ENCODE measurements at places on chromosomes 7 and 10.

- DNase-seq, result no peak
These were observed 771 bp downstream of the DNAJC9 start for GRCh38 chr10:73246322-73246645.

DNA sequence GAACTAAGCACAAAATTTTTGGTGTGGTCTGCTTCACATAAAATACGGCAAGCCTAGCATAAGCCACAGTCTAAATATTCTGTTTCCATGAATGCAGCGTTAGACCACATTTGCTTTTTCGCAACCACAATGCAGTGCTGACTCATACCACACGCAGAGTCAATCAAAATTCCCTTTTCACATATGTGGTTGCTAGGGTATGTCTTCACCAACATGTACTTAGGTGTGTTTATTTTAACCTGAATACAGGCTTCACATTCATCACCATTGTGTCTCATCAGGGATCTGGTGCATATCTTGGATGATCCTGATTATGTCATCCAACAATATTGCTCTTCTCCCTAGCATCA, 90.8 kb downstream of the CHN2 start:
- DNase-seq, result no peak

DNA sequence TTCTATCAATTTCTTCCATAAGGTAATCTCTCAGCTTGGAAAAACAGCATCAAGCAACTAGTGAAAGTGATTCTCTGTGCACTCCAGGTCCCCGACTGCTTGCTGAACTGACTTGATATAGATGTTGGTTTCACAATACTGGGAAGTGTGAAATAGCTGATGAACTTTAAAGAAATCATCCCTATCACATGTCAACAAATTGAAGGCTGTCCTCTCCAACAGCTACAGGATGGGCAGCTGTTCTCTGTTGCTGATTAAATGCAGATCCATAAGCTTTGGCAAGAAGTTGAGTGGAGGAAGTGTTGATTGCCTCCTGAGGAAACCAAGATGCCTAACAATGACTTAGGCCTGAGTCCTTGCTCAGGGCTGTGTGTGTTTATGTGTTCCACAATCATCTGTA, 130.4 kb upstream of the GDF10 start:
- no peak for DNase-seq

DNA sequence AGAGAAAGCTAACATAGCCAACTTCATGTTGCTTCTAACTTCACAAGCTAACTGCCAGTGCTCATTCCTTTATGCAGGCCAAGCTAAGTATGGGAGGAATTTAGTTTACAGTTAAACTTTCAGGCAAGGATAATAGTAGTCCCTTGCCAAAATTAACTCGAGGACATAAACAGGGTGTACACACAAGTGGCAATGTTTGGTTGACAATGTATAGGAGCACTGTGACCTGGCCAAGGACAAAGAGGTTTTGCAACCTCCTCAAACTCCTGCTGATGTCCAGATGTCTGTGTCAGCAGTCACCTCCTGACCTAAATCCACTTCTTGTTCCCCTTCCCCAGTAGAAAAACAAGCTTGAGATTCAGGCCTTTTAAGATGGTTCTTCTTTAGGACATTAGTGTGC, 494.6 kb upstream of the KLF6 start:
- no peak for DNase-seq

- DNase-seq, result no peak
These were observed 94.8 kb downstream of the CPED1 start for GRCh38 chr7:121083138-121083789.

GRCh38 chr7:10724449-10724848, 249.2 kb upstream of the PHF14 start:
- no peak for DNase-seq

DNA sequence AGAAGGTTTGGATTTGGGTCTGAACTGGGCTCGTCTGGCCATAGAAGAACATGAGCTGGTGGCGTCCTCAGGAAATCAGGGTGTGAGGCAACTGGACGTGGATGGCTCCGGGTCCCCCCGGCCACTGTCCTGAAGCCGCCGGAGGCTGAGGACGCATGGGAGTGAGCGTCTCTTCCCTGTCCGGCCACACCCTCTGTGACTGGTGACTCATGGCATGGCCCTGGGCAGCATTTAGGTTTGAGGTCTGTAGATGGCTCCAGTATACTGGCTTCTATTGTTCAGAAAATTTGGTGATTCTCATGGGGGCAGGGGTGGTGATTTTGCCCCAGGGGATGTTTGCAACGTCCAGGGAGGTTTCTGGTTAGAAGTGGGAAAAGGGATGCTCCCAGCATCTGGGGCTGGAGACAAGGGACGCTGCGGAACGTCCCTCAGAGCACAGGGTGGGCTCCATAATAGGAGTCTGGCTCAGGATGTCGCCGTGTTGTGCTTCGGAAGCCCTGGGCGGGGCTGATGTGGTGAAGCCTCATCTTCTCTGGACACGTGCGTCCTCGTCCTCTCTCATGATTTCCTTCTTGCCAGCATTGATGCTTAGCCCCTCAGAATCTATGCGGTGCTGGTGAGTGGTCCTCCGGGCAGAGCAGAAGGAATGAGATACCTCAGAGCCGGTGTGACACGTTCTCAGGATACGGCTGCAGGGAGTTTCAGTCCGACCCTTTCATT, 49.9 kb downstream of the PITRM1 start:
- DNase-seq, result no peak

DNA sequence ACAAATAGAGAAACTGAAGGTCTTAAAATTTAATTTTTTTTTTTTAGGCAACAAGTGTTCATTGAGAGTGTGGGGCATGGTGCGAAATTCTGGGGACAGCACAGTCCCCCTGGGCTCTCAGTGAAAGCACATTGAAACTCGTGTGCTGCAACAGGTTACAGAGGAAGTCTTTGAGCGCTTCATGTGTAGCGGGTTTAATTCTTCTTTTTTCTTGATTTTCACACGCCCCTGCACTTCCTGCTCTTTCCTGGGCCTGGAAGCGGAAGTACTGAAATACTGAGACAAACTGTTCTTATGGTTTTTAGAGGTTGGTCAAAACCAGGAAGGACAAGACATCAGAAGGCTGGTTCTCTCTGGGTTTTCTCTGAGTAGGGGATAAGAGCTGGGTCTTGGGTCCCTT, 203.5 kb downstream of the PTEN start:
- no peak for DNase-seq

GRCh38 chr7:139125657-139126056, 16.1 kb upstream of the ZC3HAV1 start:
- DNase-seq, result no peak

GRCh38 chr7:127667759-127668530, 16.0 kb downstream of the SND1 start:
- DNase-seq, result no peak

DNA sequence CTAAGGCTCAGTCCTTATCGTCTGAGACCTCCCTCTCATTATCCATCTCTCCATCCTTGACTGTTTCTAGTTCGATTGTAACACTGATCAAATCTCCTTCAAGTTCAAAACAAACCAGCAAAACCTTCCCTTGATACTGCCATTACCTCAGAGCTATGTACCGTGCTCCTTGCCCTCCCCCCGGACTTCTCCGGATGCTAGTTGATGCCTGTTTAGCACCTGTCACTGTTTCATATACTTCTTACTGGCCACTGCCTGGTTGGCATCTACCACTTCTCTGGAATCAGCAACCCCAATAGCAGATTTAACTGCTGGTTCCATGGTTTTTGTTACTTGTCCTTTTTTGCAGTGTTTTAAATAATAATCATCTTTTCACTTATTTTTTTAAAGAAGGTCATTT, 64.1 kb downstream of the BMPR1A start:
- no peak for DNase-seq

GRCh38 chr10:79047875-79048638, 20.7 kb upstream of the ZMIZ1 start:
- DNase-seq, result no peak

- DNase-seq, result no peak
These were observed 91.0 kb upstream of the COL1A2 start for GRCh38 chr7:94303695-94304094.

- DNase-seq, result no peak
These were observed 32.5 kb upstream of the FAM133B start for GRCh38 chr7:92622685-92623084.

DNA sequence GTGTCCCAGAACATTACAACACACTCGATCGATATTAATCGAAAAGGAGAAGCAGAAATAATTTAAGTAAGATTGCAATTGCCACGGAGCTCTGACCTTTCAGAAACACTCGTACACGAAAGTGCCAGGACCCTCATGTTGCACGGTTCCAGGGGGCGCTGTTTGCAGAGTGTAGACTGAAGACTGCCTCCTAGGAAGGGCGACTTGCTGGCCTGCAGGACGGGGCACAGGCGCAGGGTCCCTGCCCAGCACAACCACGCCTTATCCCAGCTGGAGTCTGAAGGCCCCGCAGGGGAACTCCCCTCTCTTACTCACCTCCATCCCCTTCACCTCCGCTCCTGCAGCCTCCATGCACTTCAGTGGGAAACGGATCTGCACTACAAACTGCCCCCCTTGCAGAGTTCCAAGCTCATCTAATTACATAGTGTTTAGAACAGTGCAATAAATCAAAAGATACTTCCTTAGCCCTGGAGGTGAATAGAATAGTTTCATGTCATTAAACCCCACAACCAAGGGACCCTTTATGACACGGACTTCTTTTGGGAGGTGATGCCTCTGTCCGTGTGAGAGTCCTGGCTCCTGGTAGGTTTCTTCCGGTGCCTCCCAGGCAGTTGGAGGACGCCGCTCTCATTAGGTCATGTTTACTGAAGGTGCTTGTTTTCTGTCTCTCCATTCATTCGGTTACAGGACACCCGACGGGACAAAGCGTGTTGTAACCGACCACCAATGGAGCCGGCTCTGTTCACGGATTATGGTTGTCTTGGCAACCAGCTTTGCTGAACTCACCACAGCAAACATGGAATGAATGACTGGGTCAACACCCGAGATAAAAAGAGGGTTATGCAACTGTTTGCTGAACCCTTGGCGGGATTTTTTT, 262.2 kb downstream of the BAMBI start:
- DNase-seq, result no peak

DNA sequence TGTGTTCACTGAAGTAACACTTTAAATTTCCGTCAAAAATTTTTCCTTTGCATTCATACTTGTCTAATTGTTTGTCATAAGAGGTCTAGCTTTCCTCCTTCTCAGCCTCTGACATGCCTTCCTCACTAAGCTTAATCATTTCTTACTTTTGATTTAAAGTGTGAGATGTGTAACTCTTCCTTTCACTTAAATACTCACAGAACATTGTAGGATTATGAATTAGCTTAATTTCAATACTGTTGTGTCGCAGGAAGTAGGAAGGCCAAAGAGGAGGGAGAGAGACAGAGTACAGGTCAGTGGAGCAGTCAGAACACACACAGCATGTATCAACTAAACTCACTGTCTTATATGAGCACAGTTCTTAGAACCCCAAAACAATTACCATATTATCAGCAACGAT, 99.0 kb downstream of the SRPK2 start:
- DNase-seq, result no peak

- DNase-seq, result no peak
These were observed 79.3 kb upstream of the PDGFA start for GRCh38 chr7:598899-599298.

Measured in esophagus squamous epithelium (tissue), 5 donors.